ENCODE measurements at places on chromosomes 12 and 14. TPM values are rescaled to one million over a fixed set of nuclear protein-coding genes. Genes with fewer than 3 reads are reported as not detected.

The CARMIL3 gene
- 4.4 TPM for total RNA-seq

The HCAR1 gene
- 0.18 TPM for total RNA-seq

The CYP46A1 gene
- total RNA-seq: 0.46 TPM

The C14orf180 gene
- total RNA-seq: not detected

The SERPINA3 gene
- total RNA-seq: not detected

The NOS1 gene
- 0.33 TPM for total RNA-seq

DNA sequence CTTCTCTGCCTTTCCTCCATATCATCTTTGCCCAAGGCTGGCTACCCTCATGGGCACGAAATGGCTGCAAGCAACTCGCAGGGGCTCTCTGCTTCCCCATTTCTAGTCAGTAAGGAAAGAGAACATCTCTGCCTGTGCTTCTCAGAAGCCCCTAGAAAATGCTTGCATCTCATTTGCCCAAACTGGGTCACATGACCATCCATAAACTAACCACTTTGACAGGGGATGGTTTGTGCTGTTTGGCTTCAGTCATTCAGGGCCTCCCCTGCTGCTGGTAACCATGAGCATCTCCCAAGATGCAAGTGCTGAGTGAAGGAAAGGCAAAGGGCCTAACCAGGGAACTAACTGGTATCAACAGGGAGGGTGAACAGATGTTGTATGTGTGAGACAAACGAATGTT, 91.1 kb downstream of the CCDC60 start:
- DNase-seq: no peak

- DNase-seq: peak; percentile 93
These were observed at the start of gene SYNJ2BP for GRCh38 chr14:70416725-70417349. TSS of gene SYNJ2BP (minus strand) at chr14:70417090. CDS start at chr14:70416963, 127 bp downstream.

DNA sequence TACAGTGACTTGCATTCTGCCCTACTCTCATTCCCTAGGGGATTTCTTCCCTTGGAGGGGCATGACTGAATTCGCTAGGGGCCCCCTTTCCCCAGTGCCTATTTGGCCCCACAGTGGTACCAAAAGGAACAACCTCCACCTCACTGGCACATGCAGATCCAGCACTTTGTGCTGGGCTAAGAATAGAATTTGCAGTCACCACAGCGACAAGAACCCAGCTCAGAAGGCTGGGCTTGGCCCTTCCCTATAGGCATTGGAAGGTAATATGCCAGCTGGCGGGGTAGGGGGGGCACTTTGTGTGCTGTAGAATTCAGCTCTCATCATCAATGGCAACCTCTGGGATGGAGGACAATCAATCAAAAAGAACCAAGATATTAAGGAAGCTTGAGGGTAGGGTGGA, 13.9 kb downstream of the BAZ2A start:
- DNase-seq: no peak

DNA sequence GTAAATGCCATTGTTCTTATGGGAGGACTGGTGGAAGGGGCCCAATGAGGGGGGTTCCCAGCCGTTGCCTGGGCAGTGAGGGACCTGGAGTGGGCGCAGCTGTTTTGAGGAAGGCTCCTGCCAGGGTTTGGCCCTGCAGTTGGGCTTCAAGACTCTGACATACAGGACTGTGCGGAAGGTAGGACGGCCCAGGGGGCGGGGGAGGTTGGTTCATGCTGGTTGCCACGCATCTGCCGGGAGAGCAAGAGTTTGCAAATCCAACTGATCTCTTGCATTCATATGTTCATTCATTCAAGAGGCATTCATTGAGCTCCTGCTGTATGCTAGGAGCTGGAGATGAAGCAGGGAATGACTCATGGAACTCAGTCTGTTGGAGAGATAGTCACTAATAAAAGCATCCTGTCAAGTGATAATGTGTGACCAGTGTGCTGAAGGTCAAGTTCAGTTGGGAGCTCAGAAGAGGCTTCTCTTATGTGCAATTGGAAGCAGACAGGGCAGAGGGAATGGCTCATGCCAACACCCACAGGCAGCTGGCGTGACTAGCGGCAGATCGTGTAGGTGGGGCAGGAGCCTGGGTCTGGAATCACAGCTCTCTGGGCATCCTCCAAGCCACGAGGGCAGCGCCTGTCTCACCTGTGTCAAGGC, 7.8 kb downstream of the SH2B3 start:
- peak; percentile 80 for DNase-seq

DNA sequence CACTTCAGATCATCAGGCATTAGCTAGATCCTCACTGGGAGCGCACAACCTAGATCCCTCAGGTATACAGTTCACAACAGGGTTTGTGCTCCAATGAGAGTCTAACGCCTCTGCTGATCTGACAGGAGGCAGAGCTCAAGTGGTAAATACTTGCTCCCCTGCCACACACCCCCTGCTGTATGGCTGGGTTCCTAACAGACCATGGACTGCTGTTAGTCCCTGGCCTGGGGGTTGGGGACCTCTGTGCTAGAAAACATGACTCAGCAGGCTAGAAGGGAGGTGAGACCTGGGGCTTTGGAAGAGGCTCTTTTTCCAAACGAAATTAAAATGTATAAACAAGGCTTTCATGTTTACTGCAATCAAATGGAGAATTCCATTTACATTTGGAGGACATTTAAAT, 691.1 kb downstream of the FLRT2 start:
- DNase-seq: peak; percentile 93

DNA sequence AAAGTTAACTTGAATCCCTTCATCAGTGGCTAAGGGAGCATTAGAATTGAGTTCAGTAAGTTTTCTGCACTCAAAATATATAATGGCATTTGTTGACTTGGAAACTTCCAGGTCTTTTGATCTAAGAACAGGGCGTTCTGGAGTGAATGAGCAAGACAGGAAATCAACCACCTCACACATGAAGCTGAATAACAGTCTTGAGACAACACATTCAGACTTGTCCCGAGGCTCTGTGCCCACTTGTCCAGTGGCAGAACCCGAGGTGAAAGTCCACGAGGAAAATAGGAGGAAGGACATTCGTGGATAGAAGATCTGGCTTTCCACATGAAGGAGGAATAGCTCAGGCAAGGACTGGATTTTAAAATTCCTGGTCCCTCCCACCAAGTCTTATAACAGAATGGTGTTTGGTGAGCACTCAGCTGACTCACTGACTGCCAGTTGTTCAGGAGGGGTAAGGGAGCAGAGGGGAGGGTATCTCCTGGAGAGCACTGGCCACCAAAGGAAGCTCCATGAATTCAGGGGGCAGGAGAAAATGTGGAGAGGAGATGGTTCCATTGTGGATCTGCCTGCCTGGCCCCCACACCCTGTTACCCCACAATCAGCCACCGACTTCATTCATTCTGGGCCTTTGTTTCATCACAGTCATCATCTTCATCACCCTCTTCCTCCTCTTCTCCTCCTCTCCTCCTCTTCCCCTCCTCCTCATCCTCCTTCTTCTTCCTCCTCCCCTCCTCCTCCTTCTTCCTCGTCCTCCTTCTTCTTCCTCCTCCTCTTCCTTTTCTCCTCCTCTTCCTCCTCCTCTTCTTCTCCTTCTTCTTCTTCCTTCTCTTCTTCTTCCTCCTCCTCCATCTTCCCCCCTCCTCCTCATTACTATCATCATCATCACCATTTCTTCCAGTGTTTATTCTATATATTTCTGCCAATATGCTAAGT, 620.1 kb downstream of the MED13L start:
- no peak for DNase-seq

- no peak for DNase-seq
These were observed 48.0 kb downstream of the DRAM1 start for GRCh38 chr12:101925361-101925760.

- DNase-seq: peak; percentile 86
These were observed 24.6 kb upstream of the UBC start for GRCh38 chr12:124939079-124939420.

GRCh38 chr14:95301527-95302187, 18.1 kb downstream of the CLMN start:
- DNase-seq: no peak

- DNase-seq: no peak
These were observed 371 bp upstream of the SHMT2 start for GRCh38 chr12:57229046-57229633.

DNA sequence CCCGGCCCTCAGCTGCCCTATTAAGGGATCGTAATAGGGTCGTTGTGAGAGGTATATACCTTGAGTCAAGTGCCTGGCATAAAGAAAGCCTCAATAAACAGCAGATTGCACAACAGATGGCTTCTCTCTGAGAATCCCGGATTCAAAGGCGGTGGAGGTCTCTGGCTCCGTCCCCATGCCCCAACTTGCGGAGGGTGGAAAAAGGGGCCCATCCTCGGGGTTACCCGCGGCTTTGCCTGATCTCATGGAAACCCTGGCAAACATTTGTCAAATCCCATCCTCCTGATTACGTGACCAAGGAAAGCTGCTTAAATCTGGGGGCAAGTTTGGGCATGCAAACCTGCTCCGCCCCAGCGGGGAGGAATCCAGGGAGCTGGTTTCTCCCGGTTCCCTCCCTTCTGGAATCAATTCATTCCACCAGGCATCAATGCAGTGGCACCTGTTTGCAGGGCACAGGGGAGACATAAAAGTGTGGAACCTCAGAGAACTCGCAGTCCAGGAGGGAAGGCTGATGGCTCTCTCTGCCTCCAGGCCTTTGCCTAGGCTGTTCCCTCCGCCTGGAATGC, 12.3 kb downstream of the TRPV4 start:
- no peak for DNase-seq

DNA sequence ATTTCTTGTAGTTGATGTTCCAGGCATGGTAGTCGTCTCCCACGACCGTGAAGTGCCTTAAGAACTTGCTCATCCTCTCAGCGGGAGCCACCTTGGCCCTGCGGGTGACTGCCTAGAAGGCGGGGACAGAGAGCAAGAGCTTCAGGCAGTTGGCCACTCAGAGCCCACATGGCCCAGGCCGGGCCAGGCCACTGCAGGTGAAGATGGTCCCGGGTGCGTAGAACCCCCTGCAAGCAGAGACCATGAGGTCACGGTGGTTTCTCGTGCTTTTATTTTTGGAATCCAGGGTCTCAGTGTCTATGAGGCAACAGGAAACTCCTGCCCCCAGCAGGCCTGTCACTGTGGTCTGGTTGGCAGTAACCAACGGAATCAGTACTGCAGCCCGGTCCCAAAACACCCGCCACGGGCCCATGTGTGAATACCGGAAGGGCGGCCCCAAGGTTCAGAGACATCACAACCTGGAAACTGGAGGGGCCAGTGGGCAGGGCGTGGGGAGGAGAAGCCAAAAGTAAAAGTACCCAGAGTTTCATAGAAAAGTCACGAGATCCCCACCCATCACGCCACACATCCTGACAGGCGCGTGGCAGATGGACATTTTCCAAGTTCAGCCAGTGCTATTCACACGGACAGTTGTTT, 27.5 kb downstream of the HVCN1 start:
- no peak for DNase-seq
